ENCODE measurements at places on chromosomes 4 and X.

- DNase-seq = no peak
Observed at GRCh38 chr4:5651089-5651488, 57.3 kb downstream of the EVC2 start.

- DNase-seq = no peak
Observed at GRCh38 chrX:1451251-1451660, 1.5 kb downstream of the ASMTL start.

DNA sequence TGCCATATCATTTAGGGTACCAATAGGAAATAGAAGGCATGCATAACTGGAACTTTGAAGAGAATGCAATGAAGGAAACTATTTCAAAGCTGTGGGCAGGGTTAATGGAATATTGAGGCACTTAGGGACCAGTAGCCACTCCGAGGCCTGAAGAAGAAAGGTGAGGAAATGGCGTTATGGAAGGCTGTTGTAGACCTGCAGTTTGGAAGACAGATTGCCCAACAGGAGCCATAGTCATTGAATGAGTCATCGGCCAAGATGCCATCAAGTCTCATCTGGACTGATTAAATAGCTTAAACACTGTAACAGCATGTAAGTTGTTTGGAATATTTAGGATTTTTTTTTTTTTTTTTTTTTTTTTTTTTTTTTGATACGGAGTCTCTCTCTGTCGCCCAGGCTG is 11.6 kb downstream of the CXCL13 start:
- DNase-seq = peak; percentile 69

DNA sequence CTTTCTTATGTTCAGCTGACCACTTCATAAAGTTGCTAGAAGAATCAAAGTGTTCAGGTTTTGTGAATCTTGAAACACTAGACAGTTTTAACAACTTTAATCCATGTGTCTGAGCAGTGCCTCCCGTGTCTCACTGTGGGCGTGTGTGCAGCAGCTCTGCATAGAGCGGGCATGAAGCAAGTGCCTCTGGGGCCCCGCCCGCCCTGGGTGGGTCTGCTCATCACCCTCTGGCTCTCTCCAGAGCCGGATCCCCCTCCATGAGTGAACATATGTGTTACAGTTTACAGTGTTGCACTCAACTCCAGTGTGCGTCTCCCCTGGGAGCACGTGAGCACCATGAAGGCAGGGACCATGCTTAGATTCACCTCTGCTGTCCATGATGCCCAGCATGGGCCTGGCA is 37.6 kb upstream of the CRMP1 start:
- no peak for DNase-seq

DNA sequence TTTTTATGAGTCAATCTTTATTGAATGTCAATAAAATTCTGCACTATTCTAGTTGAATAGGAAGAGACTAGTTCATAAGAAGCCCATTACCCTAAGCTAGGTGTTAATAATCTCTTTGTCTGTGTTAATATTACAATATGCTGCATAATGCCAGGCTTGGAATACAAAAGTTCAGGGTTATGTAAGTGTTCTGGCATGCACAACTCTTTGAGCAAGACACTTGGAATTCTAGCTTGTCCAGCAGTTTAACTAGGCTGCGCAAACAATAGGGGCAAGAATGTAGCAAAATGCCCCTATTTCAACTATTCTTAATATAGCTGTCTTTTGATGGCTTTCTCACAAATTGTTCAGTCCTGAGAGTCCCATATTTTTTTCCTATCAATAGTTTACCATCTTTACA is 31.3 kb upstream of the ETNPPL start:
- DNase-seq = peak; percentile 8

- no peak for DNase-seq
Observed at GRCh38 chr4:59127006-59127405, 2016.8 kb upstream of the IGFBP7 start.

All from amniotic epithelial cell (primary cell).